NCI-H2107 (cell line): ENCODE measurements at places on chromosomes 2 and 18.

DNA sequence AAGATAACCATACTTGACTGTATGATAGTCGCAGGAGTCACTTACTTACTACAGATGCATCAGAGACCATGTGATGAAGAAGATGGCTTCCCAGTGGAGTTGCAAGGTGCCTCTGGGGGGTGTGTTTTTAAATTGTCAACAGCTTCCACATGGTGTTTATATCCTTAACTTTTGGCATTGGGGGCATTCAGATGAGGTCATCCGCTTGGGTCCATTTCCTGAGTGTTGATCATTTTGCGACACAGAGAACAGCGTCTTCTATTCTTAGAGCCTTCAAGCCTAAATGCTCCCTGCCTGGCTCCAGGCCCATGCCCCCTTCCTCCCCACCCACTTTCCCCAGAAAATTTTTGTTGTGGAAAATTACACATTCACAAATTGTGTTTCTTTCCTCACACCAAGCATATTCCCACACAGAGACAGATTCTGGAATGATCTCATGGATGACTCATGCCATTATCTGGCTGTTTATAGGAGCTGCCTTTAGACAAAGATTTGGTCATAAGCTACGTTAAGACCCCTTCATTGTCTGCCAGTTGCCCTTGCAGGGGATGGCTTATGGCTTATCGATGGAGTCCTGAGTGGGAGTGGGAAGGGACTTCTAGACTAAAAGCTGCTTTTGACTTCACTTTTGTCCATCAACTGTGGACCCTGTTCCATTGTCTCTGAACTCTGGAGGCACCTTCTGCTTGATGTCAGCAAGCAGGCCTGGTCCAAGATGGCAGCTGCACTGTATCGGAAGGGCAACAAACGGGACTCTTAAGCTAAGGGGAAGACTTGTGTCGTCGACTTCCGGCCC is 91.8 kb downstream of the CABLES1 start:
- DNase-seq: no peak

GRCh38 chr2:8578335-8579244 is 103.3 kb upstream of the ID2 start:
- no peak for DNase-seq

GRCh38 chr2:114031605-114032505 is 142.0 kb downstream of the ACTR3 start:
- no peak for DNase-seq

- no peak for DNase-seq
Measured at GRCh38 chr2:174325373-174326160, 9.2 kb upstream of the SP9 start.

DNA sequence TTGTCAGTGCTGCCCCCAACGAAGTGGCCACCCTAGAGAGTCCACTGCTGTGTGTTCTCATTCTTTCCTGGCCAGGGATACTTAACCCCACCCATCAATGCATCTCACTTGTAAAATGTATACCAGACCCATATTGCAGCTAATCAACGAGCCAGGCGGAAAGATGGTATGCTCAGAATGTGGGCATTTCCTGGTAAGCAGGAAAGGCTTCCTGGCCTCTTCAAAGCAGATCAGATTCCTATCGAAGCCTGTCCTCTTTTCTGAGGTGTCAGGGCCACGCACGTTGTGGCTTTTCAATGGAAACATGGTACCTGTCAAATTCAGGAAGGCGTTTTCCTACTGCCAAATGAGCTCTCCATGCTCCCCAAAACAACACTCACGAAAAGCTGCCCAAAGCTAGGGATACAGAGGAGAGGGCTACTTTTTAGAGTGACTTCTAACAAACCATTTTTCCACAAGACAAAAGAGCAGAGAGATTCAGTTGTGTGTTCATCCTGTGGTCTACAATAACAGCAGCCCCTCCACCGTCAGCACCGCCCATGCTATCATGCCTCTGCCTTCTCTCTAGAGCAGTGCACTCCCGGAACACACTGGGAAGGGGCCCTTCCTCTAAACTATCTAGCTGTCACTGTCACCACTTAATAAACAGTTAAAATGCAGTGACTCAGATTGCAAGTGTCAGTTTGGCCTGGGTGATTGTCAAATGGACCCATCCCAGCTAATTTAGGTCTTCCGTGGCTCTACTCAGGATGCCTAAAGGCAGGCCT is 535.1 kb downstream of the RNF144A start:
- no peak for DNase-seq

GRCh38 chr2:208373460-208374089 is 33.0 kb upstream of the PTH2R start:
- peak; percentile 16 for DNase-seq

- DNase-seq: no peak
Measured at GRCh38 chr2:54402350-54402749, 53.8 kb upstream of the SPTBN1 start.

GRCh38 chr18:44130376-44130942 is 550.2 kb upstream of the SETBP1 start:
- peak; percentile 29 for DNase-seq

DNA sequence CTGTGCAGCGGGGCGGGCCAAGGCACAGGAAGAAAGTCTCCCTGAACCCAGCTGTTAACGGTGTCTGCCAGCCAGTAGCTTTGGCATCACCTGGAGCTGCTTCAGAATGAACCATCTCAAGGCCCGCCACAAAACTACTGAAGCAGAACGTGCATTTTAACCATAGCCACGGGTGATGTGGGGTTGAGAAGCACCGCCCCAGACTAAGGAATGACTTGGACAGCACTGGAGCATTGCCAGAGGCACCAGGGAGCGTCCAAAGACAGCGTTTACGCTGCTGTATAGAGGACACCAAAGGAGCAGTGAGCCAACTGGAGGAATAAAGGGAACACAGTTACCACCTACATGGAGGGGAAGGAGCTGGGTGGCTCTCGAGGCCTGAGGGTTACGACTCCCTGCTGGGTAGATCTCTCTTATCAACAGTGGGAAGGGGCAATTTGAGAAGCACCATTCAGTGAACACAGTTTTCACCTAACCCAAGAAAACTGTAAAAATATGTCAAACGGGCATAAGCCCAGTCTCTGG is 28.4 kb upstream of the LONRF2 start:
- DNase-seq: peak; percentile 42

GRCh38 chr2:3043726-3044125 is 333.9 kb downstream of the EIPR1 start:
- no peak for DNase-seq

GRCh38 chr18:50820901-50821520 is 1.2 kb upstream of the MRO start:
- DNase-seq: no peak
